ENCODE measurements at places on chromosomes 3 and 15. TPM values are rescaled to one million over a fixed set of nuclear protein-coding genes. Genes with fewer than 3 reads are reported as not detected.

ROPN1 gene
- not detected for total RNA-seq

CD200 gene
- not detected for total RNA-seq

GRK7 gene
- not detected for total RNA-seq

C3orf20 gene
- total RNA-seq = 0.28 TPM

CELF6 gene
- 0.19 TPM for total RNA-seq

GUCA1C gene
- not detected for total RNA-seq

MRAS gene
- total RNA-seq = 13.2 TPM

PPP4R2 gene
- 89.0 TPM for total RNA-seq

GOLGA8G gene
- total RNA-seq = not detected

PEAK1 gene
- total RNA-seq = 54.3 TPM

CA12 gene
- total RNA-seq = 21.5 TPM

FBXL22 gene
- total RNA-seq = 0.71 TPM

CHRM5 gene
- total RNA-seq = not detected

MAP6D1 gene
- total RNA-seq = 5.4 TPM

ZDHHC19 gene
- total RNA-seq = not detected

GP5 gene
- total RNA-seq = 0.21 TPM

TUSC7 gene
- total RNA-seq = not detected

ADGRG7 gene
- total RNA-seq = 1.4 TPM

PBRM1 gene
- 48.5 TPM for total RNA-seq

Measured in Calu3 (cell line).